ENCODE measurements at places on chromosomes 3 and 15.

GRCh38 chr3:66456711-66457173, 44.1 kb downstream of the LRIG1 start:
- no peak for DNase-seq

- no peak for DNase-seq
These were observed 95.1 kb upstream of the UMPS start for GRCh38 chr3:124635169-124635539.

DNA sequence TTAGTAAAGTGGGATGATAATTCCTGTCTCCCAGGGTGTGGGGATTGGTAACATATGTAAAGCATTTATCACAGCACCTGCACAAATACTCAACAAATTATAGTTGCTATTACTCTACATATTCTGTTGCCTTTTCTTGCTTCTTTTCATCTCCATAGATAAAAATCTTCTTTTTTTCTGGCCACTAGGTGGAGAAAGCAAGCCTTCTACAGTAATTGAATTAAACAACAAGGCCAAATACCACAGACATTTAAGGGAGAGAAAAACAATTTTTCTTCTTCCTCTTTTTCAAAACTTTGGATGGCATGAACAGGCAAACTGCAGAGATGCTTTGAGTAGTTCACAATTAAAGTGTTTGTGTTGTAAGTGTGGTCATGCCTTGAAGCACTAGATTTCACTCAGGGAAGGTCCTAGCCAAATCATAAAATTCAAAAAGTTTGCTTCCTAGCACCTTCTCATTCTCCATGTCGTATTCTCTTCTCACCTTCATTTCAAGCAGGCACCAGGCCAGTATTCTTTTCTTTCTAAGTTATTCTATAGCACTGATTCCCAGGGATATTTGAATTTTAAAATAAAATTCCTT, 493.4 kb upstream of the TGFBR2 start:
- DNase-seq: no peak

DNA sequence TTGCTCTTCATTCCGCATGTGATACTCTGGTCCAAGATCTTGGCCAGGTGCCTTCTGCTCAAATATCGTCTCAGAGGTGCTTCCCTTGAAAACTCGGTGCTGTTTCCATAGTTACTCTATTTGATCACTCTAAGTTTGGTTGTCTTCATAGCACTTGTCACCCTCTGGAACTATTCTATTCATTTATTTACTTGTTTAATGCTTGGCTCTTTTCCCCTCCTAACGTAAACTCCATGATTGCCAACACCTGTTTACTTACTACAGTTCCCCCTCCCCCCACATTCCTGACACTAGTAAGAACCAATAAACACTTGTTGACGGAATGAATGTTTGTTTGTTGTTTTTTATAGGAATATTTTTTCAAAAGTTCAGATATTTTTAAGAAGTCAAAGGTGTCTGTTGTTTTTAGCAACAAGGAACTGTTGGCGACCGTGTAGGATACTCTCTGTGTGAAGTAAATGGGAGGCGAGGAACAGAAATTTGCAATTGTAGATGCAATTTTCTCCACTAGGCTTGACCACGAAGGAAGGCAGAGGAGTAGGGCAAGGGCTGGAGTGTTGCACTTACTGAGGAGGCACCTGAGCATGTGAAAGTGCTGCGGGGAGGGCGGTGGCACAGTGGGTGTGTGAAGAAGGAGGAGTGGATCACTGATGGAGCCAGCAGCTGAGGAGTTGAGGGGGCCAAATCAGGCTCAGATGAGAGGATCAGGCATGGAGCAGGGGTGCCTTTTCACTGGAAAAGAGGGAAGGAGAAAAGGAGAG, 48.4 kb downstream of the MOBP start:
- DNase-seq: no peak

GRCh38 chr3:150996731-150997130, 24.2 kb upstream of the CLRN1 start:
- DNase-seq: no peak

DNA sequence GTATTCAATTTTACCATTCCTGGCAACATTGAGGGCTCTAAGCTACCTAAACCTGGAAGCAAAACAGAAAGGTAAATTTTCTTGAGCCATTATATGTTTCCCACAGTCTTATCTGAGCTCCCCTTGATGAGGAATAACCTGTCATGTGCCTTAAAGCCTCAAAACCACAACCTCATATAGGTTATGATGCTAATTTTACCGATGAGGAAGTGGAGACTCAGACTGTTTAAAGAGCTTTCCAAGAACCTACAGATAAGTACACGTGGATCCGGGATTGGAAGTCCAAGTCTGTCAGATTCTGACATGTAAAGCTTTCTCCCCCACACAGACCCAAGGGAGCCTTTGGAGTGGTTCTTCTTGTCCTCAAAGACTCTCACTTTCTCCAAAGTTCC, 140.5 kb downstream of the SEMA6D start:
- DNase-seq: no peak

GRCh38 chr3:52570076-52570475, 33.7 kb downstream of the UQCC5 start:
- DNase-seq: no peak

- DNase-seq: no peak
These were observed 18.2 kb downstream of the CMTM6 start for GRCh38 chr3:32484436-32484835.

DNA sequence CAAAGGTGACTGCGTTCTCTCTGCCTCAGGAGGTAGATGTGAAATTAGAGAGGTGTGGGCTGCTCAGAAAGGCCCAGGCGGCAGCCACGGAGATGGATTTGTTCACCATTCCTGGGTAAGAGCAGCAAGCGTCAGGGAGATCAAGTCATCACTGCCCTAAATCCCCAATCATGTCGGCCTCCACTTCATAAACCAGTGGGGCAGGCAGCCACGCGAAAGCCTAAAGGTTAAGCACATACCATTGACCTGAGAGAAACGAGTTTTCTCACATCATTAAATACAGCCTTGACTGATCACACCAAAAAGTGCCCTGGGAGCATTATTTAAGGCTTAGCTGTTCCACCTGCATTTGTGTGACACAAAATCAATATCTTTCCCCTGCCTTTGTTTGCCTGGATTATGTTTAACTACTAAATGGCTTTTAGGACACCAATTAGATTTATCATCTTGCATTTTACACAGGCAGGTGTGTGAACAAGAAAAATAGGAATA, 50.7 kb upstream of the FOXB1 start:
- DNase-seq: no peak

All from stimulated activated CD8-positive, alpha-beta memory T cell treated with anti-CD3 and anti-CD28 coated beads, Interleukin-7, amount 100 ng/mL, for 48 hours (primary cell).